Common myeloid progenitor, CD34-positive (primary cell): ENCODE measurements at places on chromosomes 1 and 21.
A peak's percentile ranks its signal among the peaks of the same experiment; 100 is the strongest.

- DNase-seq, result no peak
These were observed 4.9 kb upstream of the ABCA4 start for GRCh38 chr1:94125551-94126514.

DNA sequence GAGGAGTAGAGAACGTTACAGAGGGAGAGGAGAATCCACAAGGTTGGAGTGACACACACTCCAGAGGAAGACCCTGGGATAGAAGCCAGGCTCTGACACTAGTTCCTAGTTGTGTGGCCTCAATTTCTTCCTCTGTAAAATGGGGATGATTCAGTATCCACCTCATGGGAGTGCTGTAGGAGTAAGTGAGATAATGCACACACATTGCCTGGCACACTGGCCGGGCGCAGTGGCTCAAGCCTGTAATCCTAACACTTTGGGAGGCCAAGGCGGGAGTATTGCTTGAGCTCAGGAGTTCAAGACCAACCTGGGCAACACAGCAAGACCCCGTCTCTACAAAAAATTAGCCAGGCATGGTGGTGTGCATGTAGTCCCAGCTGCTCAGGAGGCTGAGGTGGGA lies 8.9 kb downstream of the KIF17 start:
- DNase-seq, result no peak

GRCh38 chr1:92511541-92511940 lies 24.8 kb upstream of the GFI1 start:
- no peak for DNase-seq

GRCh38 chr1:75559800-75560199 lies 51.1 kb downstream of the SLC44A5 start:
- DNase-seq, result no peak

- no peak for DNase-seq
These were observed 207.9 kb downstream of the PAPPA2 start for GRCh38 chr1:176670853-176671252.

- DNase-seq, result no peak
These were observed 27.4 kb upstream of the AVPR1B start for GRCh38 chr1:206144605-206145004.

- no peak for DNase-seq
These were observed 4.1 kb downstream of the ABCD3 start for GRCh38 chr1:94422115-94422820.

DNA sequence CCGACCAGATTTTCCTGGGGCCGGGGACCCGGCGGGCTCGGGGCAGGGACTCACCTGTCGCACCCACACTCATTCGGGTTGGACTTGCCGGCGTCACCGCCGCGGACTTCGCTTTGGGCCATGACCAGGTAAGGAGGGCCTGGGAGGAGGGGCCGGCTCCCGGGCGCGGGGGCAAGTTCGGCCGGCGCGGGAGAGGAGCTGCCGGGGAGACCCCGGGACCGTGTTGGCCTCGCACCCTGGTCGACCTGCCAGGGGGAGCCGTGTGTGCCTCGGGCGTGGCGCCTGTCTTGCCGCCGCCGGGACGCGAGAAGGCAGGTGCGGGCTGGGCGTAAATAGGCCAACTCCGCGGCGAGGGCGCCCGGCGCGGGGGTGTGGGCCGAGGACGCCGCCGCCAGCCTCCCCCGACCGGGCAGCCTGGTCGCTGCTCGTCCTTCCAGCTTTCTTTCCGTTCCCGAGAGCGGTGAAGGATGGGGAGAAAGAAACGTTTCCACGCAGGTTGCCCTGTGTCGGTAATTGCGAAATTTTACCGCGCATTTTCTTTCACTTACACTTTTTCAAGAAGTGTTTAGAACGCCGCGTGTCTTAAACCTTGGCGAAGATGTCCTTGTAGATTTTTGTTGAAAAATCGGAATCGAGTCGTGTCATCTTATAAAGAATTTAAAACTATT lies 558 bp downstream of the USP1 start:
- peak; percentile 9 for DNase-seq

DNA sequence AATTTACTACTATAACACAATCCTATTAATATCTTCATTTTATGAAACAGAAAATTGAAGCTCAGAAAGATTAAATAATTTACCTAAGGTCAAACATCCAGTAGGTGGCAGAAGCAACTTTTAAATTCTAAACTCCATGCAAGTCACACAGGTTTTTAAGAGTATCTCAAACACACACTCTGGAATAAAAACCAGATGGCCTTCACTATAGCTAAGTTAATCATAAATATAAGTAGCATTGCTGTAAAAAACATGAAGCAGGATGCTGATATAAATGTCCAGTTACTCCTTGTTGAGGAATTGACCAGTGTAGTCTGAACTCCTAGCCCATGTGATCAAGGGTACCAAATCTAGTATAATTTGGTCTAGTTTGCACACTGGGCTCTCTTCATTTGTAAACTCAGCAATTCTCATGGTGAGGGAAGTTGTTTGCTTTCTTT lies 9.4 kb upstream of the FMO3 start:
- DNase-seq, result peak; percentile 33

GRCh38 chr1:37085393-37085792 lies 51.1 kb upstream of the GRIK3 start:
- no peak for DNase-seq

DNA sequence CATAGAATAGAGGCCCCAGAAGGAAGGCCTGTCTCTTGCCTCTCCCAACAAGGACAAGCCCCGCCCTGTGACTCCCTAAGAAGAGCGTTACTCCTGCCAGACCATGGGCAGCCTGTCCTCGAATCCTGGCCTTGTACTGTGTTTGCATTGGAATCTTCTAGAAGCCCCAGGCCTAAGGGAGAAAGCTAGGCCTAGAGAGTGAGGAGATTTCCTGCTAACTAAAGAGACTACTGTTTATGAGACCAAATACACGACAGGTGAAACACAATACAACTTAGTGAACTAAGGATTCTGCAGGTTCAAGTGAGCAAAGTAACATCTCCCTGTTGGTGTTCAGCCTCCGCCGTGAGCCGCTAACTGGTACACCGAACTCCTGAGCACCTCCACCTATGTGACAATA lies 62.7 kb downstream of the SYF2 start:
- DNase-seq, result no peak

- DNase-seq, result no peak
These were observed 40.2 kb upstream of the PARP1 start for GRCh38 chr1:226447932-226448665.

DNA sequence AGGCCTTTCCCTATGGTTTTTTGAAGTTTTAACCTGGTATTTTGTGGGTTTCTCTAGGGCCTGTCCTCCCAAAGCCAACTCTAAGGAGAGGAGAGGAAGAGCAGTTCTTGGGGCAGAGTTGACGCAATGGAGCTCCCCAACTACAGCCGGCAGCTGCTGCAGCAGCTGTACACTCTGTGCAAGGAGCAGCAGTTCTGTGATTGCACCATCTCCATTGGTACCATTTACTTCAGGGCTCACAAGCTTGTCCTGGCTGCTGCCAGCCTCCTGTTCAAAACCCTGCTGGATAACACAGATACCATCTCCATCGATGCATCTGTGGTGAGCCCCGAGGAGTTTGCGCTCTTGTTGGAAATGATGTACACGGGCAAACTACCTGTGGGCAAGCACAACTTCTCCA lies 38.2 kb downstream of the ZBTB40 start:
- DNase-seq, result no peak

GRCh38 chr1:160346463-160346862 lies 3.3 kb downstream of the NCSTN start:
- DNase-seq, result no peak

GRCh38 chr1:27284425-27285273 lies 37.3 kb upstream of the TMEM222 start:
- DNase-seq, result peak; percentile 92

DNA sequence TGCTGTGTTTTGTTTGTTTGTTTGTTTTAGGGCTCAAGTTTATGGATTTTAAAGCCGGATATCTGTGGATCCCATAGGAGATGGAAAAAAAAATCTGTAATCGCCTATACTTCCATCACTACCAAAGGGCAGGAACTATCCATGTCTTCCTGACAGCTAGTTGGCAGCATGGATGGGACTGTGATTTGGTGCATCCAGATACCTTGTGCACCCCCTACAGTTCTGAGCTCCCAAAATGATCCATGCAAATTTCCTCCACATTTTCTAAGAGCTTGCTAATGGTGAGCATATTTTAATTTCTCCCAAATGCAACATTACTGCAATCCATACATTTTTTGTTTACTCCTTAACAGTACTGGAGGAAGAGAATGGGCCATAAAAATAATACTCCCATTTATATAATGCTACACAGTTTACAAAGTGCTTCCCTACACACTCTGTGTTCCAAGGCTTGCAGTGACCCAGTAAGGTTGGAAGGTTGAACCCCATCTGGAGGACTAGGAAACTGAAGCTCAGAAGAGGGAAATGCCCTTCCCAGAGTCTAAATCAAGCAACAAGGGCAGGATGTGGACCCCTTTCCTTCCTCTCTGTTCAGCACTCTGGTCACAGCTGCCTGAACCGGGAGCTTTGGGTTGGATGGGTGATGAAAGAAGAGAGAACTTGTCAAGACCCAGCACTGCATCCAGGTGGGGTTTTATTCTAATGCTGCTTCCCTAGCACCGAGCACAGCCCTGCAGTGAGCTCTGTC lies 48.0 kb downstream of the CAPN8 start:
- no peak for DNase-seq

GRCh38 chr21:26784974-26785373 lies 60.2 kb downstream of the ADAMTS1 start:
- no peak for DNase-seq

DNA sequence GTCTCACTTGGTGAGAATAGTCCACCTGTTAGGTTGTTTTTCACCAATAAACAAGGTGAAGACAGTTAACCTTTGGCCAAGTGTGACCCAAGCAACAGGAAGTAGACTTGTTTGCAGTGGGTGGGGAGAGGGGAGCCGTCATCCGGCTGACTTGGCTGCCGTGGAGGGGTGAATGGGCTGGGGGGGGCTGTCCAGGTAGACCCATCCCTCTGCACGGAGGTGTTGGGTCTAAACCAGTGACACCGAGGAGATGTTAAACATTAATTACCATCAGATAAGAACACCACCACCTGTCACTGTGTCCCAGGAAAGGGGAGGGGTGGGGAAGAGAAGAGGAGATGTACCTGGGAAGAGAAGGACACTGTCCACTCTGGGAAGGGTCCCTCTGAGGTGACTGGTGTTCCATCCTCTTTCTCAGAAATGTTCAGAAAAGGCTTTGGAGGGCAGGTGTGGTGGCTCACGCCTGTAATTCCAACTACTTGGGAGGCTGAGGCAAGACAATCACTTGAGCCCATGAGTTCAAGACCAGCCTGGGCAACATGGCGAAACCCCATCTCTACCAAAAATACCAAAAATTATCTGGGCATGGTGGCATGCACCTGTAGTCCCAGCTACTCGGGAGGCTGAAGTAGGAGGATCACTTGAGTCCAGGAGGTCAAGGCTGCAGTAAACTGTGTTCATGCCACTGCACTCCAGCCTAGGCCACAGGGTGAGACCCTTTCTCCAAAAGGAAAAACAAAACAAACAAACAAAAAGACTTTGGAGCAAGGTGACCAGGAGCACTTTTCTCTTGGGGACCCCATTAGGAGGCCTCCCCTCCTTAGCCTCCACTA lies 6.7 kb upstream of the MYOM3 start:
- no peak for DNase-seq

GRCh38 chr1:222031318-222031717 lies 289.4 kb upstream of the DUSP10 start:
- DNase-seq, result no peak

DNA sequence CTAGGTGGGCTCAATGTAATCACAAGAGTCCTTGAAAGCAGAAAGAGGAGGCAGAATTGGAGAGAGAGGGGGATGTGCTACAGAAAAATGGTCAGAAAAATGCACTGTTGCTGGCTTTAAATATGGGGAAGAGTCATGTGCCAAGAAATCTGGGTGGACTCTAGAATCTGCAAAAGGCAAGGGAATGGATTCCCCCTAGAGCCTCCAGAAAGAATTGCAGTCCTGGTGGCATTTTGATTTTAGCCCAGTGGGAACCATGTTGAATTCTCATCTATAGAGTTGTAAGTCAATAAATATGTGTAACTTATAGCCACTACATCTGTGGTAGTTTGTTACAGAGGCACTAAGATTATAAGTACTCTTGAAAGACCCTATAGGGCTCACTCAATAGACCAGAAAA lies 210.3 kb downstream of the ASTN1 start:
- no peak for DNase-seq

DNA sequence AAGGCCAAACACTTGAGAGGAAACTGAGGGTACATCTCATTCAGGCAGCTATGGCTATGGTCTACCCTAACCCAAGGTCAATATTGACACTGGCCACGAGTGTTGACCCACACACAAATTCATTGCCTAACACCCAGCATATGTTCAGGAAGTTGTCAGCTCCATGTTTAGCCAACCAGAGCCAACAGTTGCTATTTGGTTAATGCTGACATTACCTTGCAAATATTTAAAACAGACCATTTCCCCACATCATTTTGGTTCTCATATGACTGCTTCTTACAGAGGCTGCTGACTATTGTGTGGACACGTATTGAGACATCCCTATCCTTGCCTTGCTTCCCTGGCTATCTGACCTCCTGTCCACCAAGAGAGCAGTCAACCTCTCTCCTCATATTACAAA lies 97.3 kb downstream of the LMX1A start:
- DNase-seq, result no peak

DNA sequence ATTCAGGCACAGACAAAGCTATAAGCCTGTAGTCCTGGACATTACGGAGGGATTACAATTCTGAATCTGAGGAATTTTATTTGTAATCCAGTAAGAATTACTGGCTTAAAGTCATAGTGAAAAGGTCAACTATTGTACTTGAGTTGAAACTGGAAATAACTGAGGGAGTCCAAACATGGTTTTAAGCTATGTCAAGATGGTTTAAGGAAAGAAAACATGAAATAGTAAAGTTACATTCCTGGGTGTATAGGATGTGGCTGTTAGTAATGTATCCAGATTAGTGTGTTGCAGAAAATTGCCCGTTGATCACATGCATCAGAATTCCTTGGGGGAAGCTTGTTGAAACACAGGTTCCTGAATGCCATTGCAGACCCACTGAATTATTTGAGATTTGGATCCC lies 124.8 kb upstream of the GORAB start:
- DNase-seq, result no peak

DNA sequence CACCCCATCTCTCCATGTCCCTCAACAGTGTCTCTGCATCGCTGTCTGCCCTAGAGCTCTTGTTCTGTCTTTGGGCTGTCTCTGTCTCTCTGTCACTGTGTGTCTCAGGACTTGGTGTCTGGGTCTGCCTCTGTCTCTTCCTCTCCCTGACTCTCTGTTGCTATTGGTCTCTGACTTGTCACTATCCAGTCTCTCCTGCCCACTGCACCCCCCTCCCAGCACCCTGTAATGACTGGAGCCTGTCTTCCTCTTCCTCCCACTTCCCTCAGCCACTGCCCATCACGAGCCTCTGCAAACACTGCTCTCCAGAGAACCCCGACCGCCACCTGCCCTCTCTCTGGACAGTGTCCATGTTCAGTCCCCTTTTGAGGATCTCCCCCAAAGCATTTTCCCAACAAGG lies 12.1 kb downstream of the PEAR1 start:
- DNase-seq, result no peak
